ENCODE measurements at places on chromosomes 3 and 15. TPM values are rescaled to one million over a fixed set of nuclear protein-coding genes. Genes with fewer than 3 reads are reported as not detected.

SLC38A3 gene
- not detected for total RNA-seq

CACNA1D gene
- 12.5 TPM for total RNA-seq

GRCh38 chr3:140052771-140053702, 118.1 kb downstream of the CLSTN2 start:
- DNase-seq: no peak

UBE2Q2 gene
- 17.4 TPM for total RNA-seq

LRRC2 gene
- 1.0 TPM for total RNA-seq

ACAD9 gene
- total RNA-seq: 101 TPM

DNA sequence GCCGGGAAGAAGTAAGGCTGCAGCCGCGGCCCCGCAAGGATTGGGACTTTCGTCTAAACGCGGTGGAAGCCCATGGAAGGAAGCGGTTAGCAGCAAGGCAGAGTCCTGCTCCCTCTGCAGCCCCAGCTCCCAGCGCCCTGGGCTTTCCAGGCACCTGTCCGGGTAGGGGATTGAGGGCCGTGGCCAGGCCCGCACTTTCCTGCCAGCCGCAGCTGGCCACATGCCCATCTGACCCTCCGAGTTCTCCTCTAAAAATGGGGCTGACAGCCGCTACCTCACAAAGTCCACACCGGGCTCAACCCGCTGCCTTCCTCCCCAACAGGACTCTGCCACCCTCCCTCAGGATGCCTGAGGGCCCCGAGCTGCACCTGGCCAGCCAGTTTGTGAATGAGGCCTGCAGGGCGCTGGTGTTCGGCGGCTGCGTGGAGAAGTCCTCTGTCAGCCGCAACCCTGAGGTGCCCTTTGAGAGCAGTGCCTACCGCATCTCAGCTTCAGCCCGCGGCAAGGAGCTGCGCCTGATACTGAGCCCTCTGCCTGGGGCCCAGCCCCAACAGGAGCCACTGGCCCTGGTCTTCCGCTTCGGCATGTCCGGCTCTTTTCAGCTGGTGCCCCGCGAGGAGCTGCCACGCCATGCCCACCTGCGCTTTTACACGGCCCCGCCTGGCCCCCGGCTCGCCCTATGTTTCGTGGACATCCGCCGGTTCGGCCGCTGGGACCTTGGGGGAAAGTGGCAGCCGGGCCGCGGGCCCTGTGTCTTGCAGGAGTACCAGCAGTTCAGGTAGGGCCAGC, 1.9 kb downstream of the NEIL1 start:
- DNase-seq: no peak

All from lower leg skin (tissue), 4 donors.